ENCODE measurements at places on chromosomes 7 and 10. TPM values are rescaled to one million over a fixed set of nuclear protein-coding genes. Genes with fewer than 3 reads are reported as not detected.
A peak's percentile ranks its signal among the peaks of the same experiment; 100 is the strongest.

METTL2B gene
- 13.9 TPM for total RNA-seq

ABCC2 gene
- 254 TPM for total RNA-seq

FAM25C gene
- not detected for total RNA-seq

GRCh38 chr7:124765401-124766352 lies at the start of gene GPR37:
GPR37 (minus strand) TSS chr7:124765792; CDS start chr7:124764976, 816 bp downstream.
- peak; percentile 85 for DNase-seq

DNA sequence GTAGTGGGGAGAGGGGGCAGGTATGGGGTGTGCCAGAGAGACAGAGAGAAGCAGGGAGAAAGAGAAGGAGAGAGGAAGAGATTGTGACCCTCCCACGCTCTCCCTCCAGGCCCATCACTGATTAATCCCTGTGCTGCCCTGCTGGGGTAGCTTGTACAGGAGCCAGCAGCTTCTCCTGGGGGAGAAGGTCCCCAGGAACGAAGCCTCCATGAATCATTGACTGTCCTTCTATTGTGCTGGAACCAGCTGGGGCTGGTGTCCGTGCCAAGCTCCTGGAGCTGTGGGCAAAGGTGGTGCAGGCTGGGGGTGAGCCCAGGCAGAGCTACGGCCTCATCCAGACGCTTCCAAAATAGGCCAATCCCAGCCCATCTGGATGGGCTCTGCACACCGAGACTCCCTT lies 20.9 kb downstream of the AQP1 start:
- peak; percentile 44 for DNase-seq

DNA sequence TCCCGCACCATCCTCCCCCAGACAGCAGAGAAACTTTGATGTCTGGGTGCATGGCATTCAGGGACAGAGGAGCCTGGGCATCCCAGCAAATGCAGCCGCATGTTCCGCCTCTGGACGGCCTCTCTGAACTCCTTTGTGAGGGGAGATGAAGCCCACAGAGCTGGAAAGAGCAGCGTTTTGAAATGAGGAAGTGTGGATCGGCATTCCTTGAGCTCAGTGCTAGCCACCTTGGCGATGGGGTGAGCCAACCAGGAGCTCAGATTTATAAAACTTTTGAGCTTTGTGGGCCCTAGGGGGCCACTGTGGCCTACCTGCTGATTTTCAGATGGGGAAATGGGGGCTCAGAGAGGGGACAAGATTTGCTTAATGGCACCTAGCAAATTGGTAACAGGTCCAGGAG lies 126.4 kb upstream of the TCF7L2 start:
- no peak for DNase-seq

GRCh38 chr10:9111976-9112375 lies 1057.5 kb downstream of the GATA3 start:
- no peak for DNase-seq
